Nucleus accumbens (tissue), 56 donors: ENCODE measurements at places on chromosomes 4 and X.

GRCh38 chr4:142721187-142721586 is 124.9 kb downstream of the INPP4B start:
- DNase-seq: no peak

- no peak for DNase-seq
These were observed 36.5 kb downstream of the FGFBP1 start for GRCh38 chr4:15901998-15902397.

DNA sequence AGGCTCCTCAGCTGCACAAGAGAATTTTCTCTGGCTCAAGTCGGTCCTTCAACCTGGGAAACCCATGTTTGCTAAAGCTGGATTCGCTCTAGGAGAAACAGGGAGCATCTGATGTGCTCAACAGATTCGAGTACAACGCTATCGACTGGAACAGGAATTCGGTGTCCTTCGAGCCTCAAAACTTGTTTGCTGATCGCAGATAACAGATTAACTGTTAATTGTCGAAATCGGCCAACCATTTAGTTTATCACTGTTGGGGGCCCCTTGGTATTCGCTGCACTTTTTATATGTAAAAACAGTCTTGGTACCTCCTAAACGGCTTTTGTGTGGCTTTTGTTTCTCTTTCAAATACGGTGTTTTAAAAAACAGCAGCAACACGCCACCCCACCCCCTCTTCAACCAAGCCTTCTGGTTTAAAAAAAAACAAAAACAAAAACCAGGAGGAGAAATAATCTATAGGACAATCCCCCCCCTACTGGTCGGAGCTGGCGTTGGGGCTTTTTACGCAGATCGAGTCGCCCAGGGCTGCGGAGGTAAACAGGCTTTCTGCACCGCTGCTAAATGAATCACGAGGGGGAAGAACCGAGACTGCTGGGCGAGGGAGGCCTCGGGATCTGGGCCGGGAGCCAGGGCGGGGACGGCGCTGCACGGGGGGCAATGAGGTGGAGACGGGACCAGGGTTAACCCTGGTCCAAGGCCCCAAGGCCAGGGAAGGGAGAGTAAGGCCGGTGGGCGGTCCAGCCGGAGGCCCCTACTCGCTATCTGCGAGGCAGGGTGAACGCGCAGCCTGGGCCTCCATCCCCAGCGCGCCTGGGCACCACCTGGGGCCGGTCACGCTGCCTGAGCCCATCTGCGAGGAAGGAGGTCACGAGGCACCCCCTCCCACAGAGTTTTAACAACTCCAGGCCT is 71.7 kb upstream of the BCOR start:
- no peak for DNase-seq

DNA sequence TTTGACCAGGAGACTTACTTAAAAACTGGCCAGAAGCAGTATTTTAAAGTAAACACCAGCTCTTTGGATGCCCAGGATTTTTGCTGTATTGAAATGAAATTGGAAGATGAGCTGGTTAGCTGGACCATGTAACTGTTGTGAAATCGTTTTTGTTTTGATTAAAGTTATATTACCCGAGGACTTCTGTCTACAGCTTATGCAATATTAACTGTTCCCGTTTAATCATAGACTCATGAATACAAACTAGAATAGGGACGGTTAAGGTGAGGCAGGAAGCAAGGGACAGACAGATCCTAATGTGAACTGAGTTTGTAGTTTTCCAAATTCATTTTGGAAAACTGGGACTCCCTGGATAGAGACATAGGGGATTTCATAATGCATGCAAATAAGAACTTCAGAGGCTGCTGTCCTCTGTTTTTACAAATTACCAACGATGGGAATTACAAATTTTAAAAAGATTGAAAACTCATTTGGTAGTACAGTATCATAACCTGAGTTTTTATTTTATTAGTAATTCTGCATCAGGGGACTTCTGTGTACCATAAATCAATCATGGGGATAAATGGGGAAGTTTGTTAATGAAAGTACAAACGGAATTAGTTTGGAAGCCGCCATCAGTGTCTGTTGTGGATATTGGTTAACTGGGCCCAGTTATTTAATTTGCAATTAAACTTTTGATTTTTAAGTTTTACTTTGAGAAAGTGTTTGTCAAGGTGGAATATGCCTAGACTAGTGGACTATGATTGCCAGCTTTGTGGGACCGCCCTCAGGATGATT is 304.4 kb downstream of the AFF2 start:
- DNase-seq: no peak
